ENCODE measurements at places on chromosomes 4 and X.

DNA sequence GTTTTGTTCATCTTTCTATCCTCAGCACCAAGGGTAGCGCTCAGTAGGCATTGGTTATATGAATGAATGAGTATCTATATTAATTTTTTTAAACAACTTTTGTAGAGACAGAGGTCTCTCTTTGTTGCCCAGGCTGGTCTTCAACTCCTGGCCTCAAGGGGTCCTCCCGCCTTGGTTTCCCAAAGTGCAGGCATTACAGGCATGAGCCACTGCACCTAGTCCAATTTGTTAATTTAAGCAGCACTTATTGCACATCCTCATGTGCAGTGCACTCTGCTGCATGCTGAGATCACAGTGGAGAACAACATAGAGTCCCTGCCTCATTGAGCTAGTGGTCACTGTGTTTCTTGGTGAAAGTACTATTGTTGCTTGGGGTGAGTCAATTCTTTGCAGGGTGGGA is 94.4 kb downstream of the NHSL2 start:
- no peak for DNase-seq

GRCh38 chr4:103073792-103074438 is 2.6 kb downstream of the SLC9B2 start:
- no peak for DNase-seq

- no peak for DNase-seq
These were observed 44.8 kb downstream of the BANK1 start for GRCh38 chr4:101835121-101835904.

DNA sequence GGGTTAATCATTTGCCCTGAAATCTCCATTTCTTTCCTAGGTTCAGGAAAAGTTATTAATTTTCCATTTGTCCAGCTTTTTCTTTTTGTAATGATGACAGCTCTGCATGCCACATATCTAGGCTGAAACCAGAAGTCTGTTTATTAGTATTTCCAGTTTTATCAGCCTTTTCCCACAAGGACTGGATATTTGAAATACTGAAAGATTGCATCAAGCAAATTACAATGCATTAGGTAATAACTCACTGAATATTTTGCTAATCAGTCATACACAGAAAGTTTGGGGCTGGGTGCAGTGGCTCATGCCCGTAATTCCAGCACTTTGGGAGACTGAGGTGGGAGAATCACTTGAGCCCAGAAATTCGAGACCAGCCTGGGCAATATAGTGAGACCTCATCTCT is 21.5 kb downstream of the SLC9A7 start:
- DNase-seq, result no peak

- no peak for DNase-seq
These were observed 16.6 kb upstream of the H2AZ1 start for GRCh38 chr4:99966692-99967091.

DNA sequence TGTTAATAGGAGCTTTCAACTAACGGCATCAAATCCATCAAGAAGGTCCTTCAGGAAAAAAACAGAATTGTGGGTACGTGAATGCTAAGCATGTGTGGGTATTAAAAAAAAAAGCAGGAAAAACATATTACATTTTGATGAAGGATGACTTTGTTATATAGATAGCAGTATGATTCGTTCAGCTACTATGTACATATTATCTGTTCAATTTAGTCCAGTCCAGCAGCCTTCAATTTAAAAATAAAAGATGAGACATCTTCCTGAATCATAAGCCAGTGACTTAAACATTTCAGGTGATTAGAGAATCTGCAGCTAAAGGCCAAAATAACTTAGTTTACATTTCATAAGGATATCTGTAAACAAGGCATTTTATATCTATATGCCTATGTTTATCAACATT is 63.4 kb downstream of the LCORL start:
- DNase-seq, result no peak

DNA sequence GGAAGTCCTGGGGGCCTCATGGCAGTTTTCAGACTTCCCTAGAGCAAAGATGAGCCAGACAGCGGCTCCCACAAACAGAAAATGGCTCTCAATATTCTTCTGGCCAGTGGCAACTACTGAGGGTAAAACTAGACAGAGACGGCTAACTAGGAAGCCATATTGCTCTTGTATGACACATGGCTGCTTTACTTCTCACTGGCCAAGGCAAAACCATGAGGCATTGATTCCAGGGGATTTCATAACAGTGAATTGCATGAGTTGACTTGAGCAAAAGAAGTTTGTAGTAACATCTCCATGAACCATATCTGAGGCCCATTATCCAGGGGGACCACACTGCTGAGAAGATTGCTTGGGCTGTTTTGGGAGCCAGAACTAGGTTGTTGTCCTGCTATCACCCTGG is 13.7 kb upstream of the TLR8 start:
- no peak for DNase-seq

- DNase-seq, result no peak
These were observed 28.3 kb downstream of the PRMT9 start for GRCh38 chr4:147655639-147656038.
